ENCODE measurements at places on chromosomes 4 and X.

GRCh38 chrX:1596676-1597344 lies 5.4 kb downstream of the AKAP17A start:
- DNase-seq, result no peak

GRCh38 chr4:169773889-169774288 lies 16.1 kb upstream of the HPF1 start:
- no peak for DNase-seq

DNA sequence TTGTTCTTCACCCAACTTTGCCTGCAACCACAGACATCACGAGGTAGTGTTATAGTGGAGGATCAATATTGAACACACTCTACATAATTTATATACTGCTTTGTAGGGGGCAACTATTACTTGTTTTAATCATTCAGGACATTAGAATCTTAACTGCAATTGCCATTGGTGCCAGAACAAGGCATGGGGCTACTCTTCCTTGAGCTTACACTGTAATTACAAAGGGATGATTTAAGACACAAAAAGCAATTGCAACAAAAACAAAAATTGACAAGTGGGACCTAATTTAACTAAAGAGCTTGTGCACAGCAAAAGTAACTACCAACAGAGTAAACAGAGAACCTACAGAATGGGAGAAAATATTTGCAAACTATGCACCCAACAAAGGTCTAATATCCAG lies 24.0 kb upstream of the DDX53 start:
- DNase-seq, result no peak

- no peak for DNase-seq
These were observed 26.5 kb upstream of the ATP8A1 start for GRCh38 chr4:42683393-42683792.

DNA sequence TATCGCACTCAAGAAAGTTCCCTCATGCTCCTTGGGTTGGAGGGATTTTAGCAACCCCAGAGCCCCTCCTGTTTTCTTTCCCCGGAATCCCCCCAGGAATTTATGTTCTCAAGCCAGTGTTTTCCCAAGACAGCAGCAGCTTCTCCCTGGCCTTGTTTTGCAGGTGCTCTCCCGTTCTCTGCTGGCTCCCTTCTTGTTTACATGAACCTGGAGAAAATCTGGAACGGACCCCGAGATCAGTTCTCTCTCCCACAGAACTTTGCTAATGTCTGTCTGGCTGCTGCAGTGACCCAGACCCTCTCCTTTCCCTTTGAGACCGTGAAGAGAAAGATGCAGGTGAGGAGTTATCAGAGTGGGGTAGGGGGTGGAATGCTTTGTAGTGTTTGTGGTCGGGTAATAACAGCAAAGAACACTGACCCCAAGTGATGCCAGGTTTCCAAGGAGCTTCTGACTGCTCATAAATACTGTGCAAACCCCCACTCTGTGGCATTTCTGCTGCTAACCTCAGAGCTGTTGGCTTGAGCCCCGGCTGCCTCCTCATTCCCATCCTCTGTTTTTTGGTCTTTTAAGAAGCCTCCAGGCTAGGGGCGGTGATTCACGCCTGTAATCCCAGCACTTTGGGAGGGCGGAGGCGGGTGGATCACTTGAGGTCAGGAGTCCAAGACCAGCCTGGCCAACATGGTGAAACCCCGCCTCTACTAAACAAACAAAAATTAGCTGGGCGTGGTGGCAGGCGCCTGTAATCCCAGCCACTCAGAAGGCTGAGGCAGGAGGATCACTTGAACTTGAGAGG lies 11.1 kb downstream of the SLC25A43 start:
- DNase-seq, result no peak

- no peak for DNase-seq
These were observed 231.2 kb upstream of the SLC7A11 start for GRCh38 chr4:138473339-138473738.

DNA sequence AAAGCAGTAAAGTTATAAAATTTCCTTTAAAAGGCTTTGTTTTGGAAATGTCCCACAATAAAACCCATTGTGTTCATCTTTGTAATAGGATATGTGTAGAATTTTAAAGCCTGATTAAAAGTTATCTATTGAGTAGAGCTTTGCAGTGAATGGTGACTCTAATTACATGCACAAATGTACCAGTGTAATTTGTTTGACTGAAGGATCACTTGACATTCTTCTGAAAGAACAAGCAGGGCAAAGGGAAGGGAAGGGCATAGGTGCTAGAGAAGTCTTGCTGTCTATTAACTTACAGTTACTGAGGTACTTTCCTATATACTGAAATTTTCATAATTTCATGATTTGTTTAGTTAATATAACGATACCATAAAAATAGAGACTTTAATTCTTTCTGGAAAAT lies 70.8 kb downstream of the STIM2 start:
- DNase-seq, result no peak

DNA sequence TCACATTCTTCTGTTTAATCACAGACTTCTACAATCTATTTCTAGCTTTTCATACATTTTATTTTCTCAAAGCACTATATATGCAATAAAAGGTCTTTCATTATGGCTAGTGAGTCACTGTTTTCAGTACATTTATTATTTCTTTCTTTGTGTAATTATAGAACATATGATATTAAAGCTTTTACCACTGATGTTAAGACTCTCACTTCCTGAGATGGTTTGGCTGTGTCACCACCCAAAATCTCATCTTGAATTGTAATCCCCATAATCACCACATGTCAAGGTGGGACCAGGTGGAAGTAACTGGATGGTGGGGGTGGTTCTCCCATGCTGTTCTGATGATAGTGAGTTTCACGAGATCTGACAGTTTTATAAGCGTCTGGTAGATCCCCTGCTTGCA lies 41.9 kb downstream of the UBA6 start:
- DNase-seq, result no peak

GRCh38 chr4:123443401-123444289 lies 47.0 kb downstream of the SPRY1 start:
- peak; percentile 15 for DNase-seq

- DNase-seq, result no peak
These were observed 589.8 kb downstream of the PDHA2 start for GRCh38 chr4:96429657-96430056.

DNA sequence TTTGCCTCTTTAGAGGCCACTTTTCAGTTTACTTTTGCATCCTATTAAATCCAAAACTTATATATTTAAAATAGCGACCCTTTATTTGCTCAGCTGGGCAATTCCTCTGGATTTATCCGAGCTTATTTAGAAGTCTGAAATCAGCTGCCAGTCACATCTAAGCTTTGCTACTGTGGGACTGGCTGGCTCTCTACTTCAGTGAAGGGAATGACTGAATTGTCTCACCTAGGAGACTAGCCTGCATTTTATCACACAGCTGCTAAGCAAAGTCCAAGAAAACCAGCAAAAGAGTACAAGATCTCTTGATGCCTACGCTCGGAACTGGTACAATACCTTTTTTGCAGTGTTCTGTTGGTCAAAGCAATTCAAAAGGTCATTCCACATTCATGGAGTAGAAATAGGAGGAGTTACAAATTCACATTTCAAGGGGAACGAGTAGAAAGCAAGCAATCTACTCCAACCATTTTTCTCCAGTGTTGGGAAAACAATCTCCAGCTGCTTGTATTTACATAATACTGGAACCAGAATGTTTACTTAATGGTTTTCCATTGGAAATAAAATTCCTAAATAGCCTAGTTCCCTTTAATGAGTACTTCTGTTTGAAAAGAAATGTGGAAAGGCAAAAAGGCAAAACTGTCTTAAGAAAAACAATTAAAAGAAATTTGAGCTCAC lies 160.2 kb downstream of the MAGEB5 start:
- DNase-seq, result no peak

DNA sequence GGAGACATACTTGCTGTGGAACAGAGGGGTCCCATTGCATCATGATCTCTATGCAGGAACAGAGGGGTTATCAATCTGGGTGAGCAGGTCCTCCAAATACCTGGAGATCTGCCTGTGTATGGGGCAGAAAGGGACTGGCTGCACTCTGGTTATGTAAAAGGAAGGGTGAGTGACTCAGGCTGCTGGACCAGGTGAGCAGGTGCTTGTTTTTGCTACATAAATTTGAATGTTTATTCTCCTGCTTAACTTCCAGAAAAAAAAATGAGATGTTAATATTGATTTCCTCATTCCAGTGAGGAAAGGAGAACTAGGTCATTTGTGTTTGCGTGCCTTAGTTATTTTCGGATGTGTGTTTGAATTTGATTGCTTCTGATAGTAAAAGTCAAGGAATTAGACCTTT lies 225.8 kb upstream of the TRAM1L1 start:
- no peak for DNase-seq

GRCh38 chr4:76733068-76733771 lies 164.7 kb downstream of the SOWAHB start:
- DNase-seq, result no peak

- DNase-seq, result no peak
These were observed 18.8 kb downstream of the IL3RA start for GRCh38 chrX:1355131-1356046.

GRCh38 chr4:39562792-39563191 lies 35.6 kb upstream of the UGDH start:
- DNase-seq, result no peak

GRCh38 chr4:166308647-166309046 lies 435.6 kb downstream of the TLL1 start:
- DNase-seq, result no peak

DNA sequence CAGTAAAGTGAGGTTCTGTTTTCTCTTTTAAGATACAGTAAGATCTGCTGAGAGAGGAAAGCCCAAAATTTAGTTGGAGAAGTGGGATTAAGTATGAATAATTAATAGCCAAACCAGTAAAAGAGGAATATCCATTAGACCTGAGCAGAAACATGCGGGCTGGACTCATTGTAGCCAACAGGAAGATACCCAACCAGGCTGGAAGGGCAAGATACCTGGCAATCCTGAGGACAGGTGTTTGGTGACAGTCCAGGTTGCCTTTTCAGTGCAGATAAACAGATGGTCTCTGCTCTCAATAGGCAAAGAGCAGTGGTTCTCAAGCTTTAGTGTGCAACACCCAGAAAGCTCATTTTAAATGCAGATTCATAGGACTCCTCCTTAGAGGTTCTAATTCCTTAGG lies 980.8 kb upstream of the GRID2 start:
- DNase-seq, result no peak

GRCh38 chr4:173171098-173171497 lies 2.5 kb downstream of the GALNT7 start:
- DNase-seq, result no peak

- no peak for DNase-seq
These were observed 37.6 kb downstream of the CTBP1 start for GRCh38 chr4:1211371-1211770.

GRCh38 chrX:111695297-111695880 lies 14.4 kb downstream of the ALG13 start:
- DNase-seq, result no peak

GRCh38 chr4:183826461-183826860 lies 78.6 kb upstream of the STOX2 start:
- DNase-seq, result no peak

GRCh38 chr4:145719752-145720624 lies 40.0 kb downstream of the C4orf51 start:
- no peak for DNase-seq

DNA sequence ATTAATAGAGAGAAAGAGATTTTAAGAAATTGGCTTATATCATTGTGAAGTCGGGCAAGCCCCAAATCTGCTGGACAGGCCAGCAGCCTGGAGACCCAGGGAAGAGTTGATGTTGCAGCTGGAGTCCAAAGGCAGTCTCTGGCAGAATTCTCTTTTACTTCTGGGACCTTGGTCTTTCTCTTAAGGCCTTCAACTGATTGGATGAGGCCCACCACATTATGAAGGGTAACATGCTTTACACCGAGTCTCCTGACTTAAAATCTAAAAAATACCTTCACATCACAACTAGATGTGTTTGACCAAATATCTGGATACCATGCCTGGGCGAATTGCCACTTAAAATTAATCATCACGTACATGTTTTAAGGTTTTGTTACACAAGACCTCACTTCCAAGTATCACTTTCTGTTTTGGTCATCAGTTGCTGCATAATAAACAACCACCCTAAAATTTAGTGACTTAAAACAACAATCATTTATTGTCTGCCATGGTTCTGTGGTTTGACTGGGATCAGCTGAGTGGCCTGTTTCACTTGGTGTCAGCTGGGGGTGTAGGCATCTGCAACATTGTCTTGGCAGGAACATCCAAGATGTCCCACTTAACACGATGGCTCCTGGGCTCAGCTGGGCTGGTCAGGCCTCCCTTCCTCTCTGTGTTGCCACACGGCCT lies 3.4 kb downstream of the CD38 start:
- peak; percentile 48 for DNase-seq

DNA sequence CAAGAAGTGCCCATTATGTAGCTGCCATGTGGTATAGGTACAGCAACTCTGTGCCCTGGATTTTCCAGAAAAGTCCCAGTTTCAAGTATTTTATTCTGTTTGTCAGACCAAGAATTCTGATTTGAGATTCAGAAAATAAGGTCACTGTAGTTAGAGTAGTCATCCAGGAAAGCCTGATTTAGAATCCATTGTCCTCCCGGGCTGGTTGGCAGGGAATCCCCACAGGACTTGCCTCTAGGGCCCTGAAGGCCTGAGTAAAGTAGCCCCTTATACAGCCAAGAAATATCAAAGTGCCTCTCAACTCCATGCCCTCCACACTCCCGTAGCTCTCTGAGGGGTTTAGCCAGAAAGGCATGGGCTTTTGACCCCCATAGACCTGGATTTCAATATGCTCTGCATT lies 36.3 kb downstream of the RTL5 start:
- no peak for DNase-seq

DNA sequence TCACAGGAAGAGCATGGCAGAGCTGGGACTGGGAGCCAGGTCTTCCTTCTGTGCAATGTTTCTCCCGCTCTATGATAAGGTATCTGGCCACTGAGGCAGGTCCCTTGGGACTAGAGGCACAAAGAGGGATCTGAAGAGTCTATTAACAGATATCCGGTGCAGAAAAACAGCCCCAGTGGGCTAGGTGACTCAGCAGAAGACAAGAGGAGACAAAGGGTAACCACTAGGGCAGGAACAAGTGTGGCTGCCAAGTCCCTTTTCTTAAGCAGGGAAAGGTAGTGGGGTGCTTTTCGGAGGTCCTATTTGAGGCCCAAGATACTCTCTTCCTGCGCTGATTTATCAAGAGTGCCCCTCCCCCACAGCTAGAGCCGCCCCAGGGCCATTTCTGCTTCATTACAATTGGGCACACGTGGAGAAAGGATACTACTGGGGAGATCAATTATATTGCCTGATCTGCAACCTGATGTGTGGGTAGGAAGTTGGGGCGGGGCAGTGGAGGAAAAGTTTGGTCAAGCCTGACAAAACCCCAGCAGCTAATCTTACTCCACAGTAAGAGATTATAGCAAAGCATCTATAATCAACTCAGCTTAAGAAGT lies at the start of gene DGAT2L6:
TSS of gene DGAT2L6 (plus strand) at position 546 of the 596 bp plus-strand sequence. CDS start 100 bp downstream, outside the sequence.
- DNase-seq, result no peak

GRCh38 chr4:5973486-5974220 lies 44.6 kb downstream of the C4orf50 start:
- no peak for DNase-seq

DNA sequence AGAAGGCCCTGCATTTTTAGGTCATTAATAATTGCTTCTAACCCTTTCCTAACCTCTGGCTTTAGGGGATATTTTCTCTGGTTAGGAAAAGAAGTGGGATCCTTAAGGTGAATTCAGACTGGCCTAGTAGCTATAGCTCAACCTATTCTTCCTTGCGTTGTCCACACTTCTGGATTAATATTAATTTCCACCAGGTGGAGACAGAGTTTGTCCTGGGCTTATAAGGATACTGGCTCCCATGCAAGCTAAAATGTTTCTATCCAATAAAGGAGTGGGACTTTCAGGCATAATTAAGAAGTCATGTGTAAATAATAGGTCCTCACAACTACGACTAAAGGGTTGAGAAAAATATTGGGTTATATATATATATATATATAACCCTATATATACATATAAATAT lies 860.0 kb upstream of the POU3F4 start:
- DNase-seq, result no peak

- DNase-seq, result no peak
These were observed 106.1 kb upstream of the DIPK2B start for GRCh38 chrX:45306794-45307193.

Data from activated T-helper 1 cell treated with anti-CD3 and anti-CD28 coated beads, Interleukin-12 subunit alpha, Interleukin-12 subunit beta, Interleukin-2, Interleukin-4 antibody, amounts not matched to agents 30 ng/mL and 10 ng/mL and 1 ng/mL, durations not matched to agents 14 hours and 24 hours and 36 hours (primary cell).